ENCODE measurements at places on chromosomes 1 and 21.

GRCh38 chr1:224274970-224275626 is 54.9 kb downstream of the NVL start:
- no peak for DNase-seq

GRCh38 chr1:161930064-161930463 is 93.6 kb downstream of the OLFML2B start:
- DNase-seq = peak; percentile 58

DNA sequence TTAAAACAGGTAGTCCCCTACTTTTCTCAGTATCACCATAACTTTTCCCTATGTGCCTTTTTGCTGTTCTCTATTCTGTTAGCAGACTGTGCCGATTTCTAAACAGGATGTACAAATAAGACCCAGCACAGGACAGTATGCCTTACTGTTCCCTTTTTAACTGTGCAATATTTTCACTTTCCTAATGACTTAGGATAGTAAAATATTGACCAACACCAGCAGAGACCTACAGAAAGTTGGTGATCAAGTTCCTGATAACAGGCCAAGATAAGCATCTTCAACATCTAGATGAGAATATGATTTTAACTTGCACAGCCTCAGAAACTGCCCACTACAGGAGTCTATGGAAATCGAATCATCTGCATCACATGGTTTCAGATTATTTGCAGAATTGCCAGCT is 42.0 kb downstream of the ADSS2 start:
- no peak for DNase-seq

GRCh38 chr21:22278366-22278765 is 1280.2 kb downstream of the NCAM2 start:
- DNase-seq = no peak
